ENCODE measurements at places on chromosomes 16 and 17.

DNA sequence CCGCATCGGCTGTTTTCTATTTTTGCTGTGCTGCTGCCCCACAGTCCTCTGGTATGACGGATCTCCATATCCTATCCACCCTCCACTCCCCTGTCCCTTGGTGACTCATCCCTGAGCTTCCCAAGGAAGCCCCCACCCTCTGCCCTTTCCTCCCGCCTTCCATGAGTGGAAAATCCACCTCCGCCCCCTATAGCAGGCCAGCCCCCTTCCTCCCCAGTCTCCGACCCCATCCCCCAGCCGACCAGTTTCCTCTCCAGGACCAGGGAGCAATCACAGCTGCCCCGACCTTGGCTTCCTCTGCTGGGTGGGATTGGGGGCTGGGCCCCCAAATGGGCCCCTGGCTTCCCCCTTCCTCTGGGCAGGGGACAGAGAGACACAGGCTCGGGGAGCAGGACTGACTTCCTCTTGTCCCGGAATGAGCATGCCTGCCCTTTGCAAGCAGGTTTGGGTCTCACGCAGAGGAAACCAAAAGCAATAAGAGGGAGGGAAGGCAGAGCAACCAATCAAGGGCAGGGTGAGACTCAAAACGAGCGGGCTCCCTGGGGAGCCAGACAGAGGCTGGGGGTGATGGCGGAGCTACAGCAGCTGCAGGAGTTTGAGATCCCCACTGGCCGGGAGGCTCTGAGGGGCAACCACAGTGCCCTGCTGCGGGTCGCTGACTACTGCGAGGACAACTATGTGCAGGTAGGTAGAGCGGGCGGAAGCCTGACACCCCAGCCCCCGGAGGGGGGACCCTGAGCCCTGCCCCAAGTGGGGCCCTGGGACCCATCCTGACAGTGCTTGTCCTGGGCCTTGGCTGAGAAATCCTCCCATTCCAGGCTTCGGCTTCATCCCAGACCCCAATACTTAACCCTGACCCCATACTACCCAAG is at the start of the genes ABI3 and GNGT2:
ABI3 (plus strand) TSS at position 550 of the 872 bp plus-strand sequence; CDS start at position 568, 18 bp downstream.
GNGT2 (minus strand) TSS at position 417 of the 872 bp plus-strand sequence. CDS start 3,152 bp downstream, outside the sequence.
- no peak for DNase-seq

- no peak for DNase-seq
These were observed 44.6 kb downstream of the WSB1 start for GRCh38 chr17:27338536-27338985.

DNA sequence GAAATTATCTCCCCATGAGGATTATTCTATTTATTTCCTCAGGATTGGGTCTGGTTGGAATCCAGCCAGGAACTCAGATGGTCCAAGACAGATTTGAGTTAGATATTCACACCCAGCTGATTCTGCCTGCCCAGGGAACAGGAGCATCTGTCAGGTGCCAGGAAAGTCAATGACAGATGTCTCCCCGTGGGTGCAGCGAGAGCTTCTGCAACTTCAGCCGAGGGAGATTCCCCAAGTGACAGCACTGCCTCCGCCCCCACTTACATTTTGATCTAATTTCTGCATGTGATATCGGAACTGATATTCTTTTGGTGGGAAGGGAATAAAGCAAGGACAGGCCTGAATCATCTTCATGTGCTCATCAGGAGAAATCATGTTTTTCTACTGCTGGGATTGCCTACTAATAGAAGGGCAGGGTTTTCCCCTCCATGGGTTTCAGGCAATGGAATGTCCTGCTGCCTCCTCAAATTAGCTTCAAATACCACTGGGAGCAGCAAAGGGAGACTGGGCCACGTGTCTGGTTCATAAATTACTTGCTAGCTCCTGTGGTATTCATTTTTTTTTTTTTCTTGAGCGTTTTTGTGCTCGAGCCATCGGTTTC is 15.7 kb upstream of the DHX8 start:
- no peak for DNase-seq

- no peak for DNase-seq
These were observed 35.3 kb downstream of the PRMT7 start for GRCh38 chr16:68345958-68346635.

GRCh38 chr17:16988749-16989229 is 16.9 kb upstream of the TNFRSF13B start:
- no peak for DNase-seq

GRCh38 chr17:2794111-2794803 is 2.0 kb upstream of the RAP1GAP2 start:
- DNase-seq: no peak

DNA sequence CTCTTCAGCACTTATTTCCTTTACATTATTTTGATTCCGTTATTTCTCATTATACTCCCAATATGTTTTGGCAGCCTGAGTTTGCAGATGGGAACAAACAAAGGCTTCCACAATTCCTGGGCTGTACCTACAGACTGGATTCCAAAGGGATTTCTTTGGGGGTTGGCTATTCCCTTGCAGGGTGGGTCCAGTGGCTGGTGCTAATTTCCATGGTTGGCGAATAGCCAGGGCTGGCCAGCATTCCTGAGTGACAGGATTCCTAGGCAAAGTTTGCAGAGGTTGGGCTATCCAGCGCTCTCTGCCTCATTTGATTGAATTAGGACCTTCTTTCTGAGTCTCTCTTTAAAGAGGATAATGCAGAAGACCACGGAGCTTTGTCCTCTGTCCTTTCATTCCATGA is 207.4 kb downstream of the MAF start:
- DNase-seq: no peak

DNA sequence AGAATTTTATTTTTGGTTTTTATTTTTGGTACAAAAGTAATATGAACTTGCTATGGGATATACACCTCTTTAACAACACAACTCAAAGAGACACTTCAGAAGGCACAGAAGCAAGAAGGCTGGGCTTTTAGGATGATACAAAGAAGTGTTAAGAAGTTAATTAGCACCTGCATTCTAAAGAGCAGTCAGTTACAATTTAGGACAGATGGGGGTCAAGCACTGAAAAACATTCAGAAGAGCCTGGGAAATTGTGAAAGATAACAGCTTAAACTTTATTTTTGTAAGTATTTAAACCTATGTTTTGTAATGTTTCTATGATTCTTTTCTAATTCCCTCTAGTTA is 163.5 kb downstream of the CDH8 start:
- DNase-seq: no peak

DNA sequence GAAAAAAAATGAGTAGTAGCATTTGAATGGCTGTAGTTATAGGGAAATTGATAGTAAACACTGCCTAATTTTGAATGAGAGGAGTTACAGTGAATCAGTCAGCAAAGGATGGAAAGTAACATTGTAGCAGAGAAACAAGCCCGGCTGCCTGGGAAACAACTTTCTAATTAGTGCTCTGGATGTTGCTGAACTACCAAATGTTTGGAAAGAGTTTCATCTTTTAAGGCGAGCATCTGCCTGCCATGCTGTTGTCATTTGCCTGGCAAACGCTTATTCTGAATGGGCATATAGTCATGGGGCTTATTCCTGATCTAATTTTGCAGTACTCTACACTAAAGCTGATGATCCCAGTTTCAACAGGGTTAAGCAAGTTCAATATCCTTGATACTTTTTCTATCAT is 138.6 kb downstream of the CDH11 start:
- DNase-seq: no peak

- peak; percentile 32 for DNase-seq
These were observed 54.8 kb downstream of the RMI2 start for GRCh38 chr16:11400076-11400475.

DNA sequence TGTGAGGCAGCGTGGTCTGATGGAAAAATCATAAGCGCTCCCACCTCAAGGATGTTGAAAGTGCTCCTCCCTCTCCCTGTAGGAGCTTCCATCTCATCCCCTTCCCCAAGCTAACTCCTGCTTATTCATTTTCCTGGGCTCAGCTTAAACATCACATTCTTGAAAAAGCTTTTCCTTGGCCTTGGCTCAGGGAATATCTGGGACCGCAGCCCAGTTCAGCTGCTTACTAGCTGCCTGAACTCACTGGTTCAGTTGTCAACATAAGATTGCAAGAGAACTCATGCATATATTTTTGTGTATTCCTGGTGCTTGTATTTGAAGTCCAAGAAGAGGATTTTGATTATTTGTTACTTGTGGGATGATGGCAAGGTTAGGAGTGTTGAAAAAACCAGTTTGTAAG is 91.5 kb downstream of the UTP18 start:
- DNase-seq: no peak

- no peak for DNase-seq
These were observed 35.2 kb downstream of the USP7 start for GRCh38 chr16:8928467-8928957.

DNA sequence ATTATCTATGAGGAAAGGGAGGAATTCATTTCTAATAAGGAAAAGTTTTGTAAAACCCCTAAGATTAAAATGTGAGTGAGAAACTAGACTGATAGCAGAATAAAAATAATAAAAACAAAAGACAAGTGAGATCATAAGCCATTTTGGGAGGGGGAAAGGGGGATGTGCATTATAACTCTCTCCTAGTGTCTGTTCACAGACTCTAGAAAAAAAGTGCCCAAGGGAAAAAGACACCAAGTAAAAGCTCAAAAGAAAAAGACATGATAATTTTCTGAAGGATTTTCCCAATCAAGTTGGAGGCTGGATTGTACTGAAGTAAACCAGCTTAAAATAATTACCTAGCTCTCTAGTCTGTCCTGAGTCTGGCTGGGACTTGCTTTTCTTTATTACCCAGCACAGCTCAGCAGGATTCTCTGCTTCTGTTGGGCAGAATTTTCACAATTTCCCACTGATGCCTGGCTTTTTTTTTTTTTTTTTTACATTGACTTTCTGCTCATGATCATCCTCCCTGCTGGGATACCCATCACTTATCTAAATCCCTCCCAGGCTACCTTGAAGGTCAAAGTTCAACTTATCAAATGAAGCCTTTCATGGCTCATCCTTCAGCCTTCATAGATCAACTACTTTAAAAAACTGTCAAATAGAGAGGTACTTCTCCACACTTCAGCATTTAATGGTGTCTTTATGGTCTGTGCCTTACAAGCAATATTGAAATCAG is 124.2 kb upstream of the KCNJ16 start:
- DNase-seq: no peak

- DNase-seq: no peak
These were observed 121.7 kb upstream of the CCL2 start for GRCh38 chr17:34133350-34133749.

DNA sequence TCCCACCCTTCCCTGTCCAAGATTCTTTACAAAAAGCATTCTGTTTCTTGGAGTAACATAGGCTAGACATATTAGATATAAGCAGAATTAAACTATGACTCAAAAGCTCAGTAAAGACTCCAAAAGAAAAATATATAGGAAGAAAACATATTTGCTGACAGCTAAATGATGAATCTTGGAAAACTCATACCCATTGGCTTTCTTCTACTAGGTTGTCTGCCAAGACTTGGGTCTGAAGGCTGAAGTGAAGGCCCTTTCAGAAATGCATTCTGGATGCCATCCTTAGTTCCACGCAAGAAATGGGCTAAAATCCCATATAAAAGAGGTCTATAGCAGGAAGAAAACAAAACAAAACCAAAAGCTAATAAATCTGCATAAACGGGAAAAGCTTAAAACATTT is 15.1 kb downstream of the CEP20 start:
- no peak for DNase-seq

DNA sequence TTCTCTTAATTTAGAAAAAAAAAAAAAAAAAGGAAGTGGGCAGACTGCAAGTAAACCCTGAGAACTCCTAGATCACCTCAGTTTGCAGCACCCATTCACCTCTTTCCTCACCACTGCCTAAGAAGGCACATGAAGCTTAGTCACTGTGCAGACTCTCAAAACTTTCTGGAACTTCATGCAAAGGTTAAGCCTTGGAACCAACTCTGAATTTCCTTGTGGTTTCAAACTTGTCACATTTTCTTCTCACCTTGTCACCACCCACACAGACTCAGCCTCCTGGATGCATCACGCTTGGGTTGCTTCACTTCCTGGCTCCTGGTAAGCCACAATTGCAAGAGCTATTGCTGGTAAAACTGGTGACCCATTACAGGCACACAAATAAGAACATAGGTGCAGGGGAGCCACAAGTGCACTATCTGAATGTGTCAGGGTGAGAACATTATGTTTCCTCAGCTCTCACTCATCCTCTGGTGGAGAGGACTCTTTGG is 15.0 kb upstream of the CPD start:
- DNase-seq: peak; percentile 70

- DNase-seq: peak; percentile 80
These were observed 13.0 kb downstream of the RARA start for GRCh38 chr17:40321961-40322357.

DNA sequence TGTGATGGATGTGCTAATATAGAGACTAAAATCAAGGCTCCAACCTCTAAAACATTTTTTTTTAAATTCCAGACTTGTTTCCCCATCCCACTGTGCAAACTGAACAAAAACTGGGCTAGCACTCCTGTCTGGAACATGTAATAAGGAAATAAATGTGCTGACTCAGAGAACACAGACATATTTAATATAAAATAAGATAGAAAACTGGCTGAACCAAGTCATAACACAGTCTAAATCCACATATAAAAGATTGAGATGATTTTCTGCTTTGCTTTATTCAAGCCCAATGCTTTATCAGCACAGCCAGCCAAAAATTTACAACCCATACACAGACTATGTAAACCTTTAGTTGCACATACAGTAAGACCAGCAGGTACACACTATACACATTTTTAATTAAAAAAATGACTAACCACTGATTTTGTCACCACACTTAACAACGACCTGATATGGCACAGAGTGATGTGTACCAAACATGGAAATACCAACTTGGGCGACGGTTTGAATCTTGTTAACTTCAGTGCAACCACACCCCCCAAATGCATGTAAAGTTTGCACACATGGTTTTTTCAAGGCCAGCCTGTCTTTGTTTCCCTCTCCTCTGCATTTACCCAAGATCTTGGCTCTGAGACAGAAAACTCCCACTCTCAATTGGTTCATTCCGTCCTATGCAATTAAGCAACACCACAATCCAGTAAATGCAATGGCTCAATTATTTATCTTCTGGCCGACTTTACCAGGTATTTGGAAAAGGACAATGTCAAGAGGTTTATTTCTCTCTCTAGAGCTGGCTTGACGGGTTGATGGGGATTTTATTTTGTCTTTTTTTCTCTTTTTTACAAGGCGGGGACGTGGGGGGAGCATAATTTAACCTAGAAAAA is 1.2 kb downstream of the STAT3 start:
- DNase-seq: no peak

DNA sequence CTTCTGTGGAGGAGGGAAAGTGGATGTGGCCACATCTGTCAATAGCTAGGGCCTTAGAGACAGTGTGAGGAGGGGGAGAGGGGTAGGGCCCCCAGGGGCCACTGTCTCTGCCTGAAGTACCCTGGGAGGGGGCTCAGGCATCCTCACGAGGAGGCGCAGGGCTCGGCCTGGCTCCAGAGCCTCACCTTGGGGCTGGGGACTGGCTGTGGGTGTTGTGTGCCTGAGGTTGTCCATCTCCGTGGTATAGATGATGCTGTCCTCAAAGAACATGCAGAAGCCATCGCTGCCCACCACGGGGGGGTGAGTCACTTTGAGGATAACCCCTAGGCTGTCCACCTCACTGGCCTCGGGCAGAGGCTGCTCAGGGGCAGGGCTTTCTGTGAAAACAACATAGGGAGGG is 12.1 kb downstream of the PLEKHG4 start:
- no peak for DNase-seq

GRCh38 chr17:66580956-66581391 is 253.9 kb upstream of the CACNG5 start:
- no peak for DNase-seq

GRCh38 chr16:51267681-51268080 is 116.6 kb upstream of the SALL1 start:
- no peak for DNase-seq

Data from upper lobe of right lung (tissue), 1 donor.